ENCODE measurements at places on chromosomes 16 and 17. TPM values are rescaled to one million over a fixed set of nuclear protein-coding genes. Genes with fewer than 3 reads are reported as not detected.

- DNase-seq, result no peak
Observed at GRCh38 chr16:4733211-4733742, 794 bp downstream of the ANKS3 start.

GRCh38 chr17:38333635-38334295, 10.0 kb downstream of the GPR179 start:
- no peak for DNase-seq

Gene MEIOC
- 0.06 TPM for polyA plus RNA-seq

- DNase-seq, result no peak
Observed at GRCh38 chr17:15892731-15893657, 51.9 kb upstream of the ADORA2B start.

Gene CRYBA1
- polyA plus RNA-seq, result not detected

Gene MATCAP1
- polyA plus RNA-seq, result 8.9 TPM

DNA sequence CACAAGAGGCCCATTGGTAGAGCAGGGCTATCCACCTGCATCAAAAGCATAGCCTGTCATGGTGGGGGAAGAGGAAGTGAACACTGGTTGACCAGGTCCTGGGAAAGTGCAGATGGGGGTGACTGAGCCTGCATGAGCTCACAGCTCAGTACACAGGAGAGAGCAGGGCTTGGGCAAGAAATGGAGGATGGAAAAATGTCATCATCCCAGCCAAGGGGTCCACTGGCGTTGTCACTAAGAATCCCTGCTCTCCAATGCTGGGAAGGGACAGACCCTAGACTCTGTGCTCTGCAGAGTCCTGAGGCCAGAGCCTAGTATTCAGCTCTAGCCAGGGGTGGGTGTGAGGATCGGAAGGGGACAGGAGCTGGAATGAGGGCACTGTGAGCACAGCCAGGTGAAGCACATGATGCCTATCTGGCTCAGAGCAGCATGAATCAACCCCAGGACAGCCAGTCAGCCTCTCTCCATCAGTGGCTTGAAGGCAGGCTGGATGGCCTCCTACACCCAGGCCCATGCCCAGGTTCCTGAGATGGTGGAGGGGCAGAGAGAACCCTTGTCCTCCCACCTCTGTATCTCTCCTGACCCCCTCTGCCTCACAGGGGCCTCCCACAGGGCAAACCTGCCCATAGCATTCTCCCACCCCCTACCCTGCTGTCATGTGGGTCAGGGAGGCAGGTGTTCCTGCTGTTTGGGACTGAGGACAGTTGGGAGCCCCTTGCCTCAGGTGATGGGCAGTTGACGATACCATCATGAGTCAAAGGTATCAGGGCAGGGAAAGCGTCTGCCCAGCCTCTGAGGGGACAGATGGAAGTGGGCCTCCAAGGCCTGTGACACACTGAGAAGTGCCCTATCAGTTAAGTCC, 13.8 kb upstream of the CTCF start:
- DNase-seq, result peak; percentile 70

Gene DUSP14
- 3.6 TPM for polyA plus RNA-seq

DNA sequence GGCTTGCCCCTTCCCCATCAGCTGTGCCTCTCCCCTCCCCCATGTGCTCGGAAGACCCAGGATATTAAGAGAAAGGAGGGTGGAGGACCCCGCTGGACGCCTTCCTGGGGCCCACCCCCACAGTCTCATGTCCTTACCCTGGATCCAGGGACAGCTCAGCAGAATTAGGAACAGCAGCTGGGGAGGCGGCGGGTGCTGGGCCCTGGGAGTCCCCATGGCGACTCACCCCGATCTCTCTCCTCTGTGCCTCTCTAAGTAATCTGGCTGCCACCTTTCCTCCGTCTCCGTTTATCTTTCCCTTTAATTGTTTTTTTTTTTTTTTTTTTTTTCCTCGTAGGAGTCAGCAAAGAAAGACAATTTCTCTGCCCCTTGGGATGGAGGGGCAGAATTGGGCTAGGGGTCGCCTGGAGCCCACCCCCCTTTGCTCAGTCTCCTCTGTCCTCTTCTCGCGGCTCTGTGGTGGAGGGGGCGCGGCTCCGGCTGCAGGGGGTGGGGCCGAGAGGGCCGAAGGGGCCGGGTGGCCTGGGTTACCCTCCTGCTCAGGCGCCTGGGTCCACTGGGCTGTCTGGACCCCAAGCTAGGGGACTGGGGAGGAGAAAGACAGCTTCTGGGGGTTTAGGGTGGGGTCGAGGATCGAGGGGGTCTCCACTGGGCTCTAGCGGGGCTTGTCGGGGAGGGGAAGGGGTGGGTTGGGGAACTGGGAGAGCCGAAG, 390 bp downstream of the SEZ6L2 start:
- no peak for DNase-seq
